ENCODE measurements at places on chromosomes 7 and 10.

- DNase-seq = no peak
These were observed 377.7 kb upstream of the NUPR2 start for GRCh38 chr7:56493704-56494450.

DNA sequence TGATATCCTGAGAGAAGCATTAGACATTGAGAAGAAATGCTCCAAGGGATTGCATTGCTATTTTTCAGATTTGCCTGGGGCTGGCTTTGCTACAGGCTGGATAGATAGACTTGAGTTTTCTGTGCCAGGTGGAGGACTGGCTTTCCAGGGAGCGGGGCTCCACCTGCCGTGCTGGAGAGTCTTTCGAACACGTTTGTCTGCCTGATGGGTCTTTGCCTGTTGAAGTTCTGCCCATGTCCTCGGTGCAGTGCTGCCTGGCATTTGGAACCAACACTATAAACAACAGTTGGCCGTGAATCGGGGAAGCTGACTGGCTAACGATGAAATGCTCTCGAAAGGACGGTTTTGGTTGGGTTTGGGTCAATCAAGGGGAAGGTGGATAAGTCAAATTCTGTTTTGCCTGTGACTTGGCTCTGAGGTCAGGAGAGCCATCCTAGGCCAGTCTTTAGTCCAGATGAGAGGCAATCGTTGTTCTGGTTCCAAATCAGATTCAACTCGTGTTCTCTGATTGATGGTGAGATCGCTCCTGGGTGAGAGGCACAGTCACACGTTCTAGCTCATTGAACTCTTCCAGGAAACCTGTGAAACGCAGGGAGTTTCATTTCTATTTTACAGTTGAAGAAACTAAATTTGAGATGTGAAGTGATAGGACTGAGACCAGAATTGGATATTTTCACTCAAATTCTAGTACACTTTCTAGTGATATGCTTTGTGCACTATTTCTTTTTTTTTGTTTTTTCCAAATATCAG lies 599.0 kb downstream of the TYW1 start:
- DNase-seq = no peak

- no peak for DNase-seq
These were observed 47.7 kb downstream of the KIAA1217 start for GRCh38 chr10:24256619-24257107.

DNA sequence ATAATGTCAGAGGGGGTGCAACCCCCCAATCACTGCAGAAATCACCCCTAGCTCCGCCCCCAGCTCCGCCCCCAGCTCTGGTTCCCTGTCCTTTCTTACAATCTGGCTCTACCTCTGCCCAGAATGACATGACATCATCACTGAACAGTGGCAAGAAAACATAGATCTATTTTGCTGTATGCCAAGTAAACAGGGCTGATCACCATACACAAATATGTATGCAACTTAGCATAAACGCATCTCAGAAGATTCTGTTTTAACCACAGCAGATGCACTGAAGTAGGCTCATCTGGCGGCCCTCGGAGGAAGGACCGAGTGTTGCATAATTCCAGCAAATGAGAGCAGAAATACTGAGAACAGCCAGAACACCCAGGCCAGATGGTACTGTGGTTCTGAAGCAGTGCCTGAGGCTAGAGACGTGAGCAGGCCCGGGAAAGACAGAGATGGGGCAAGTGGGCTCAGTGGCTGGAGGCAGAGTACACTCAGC lies 293.3 kb upstream of the KLF14 start:
- DNase-seq = peak; percentile 88

DNA sequence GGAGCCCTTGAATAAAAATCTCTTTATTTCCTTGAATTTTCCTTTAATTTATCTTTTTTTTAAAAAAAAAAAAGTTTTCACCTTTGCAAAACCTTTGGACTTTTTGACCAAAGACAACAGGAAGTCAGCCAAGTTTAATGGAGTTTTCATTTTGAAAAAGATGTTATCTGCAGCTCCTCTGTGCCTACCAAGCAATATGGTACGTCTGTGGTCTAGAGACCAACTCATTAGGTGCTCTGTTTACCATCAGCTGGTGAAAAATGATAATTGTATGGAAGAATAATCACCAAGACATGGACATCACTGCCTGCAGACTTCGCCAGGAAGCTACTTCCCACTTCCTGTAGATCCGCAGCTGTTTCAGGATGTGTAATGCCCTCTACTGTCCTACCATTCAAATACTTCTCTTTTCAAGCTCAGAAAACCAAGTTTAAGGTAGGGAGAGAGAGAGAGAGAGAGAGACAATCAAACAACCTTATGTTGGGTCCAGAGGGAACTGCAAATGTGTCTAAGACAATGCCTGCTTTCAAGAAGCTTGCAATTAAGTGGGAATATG lies 18.7 kb downstream of the PLXNA4 start:
- no peak for DNase-seq

DNA sequence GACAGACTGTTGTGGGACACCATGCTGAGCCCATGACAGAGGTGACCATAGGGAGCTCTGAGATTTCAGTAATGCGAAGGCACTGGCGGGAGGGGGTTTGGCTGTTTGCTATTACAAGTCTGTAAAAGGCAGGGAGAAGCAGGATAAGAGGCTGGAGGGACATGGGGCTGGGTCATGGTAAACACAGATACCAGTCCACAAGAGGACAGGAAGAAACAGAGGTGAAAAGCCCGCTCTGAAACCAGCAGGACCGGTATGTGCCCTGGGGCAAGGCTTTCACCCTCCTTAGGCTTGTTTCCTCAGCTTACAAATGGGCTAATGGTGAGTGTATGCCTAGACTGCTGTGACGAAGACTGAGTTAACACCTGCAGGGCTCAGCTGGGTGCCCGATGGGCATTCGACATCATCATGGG lies 34.1 kb downstream of the ANXA11 start:
- DNase-seq = no peak

Measured in fibroblast of skin of left quadriceps (primary cell).